Activated CD8-positive, alpha-beta T cell treated with anti-CD3 and anti-CD28 coated beads, Interleukin-2, amount 10 ng/mL, durations not matched to agents 7 days and 5 days (primary cell): ENCODE measurements at places on chromosomes 7 and 10. TPM values are rescaled to one million over a fixed set of nuclear protein-coding genes. Genes with fewer than 3 reads are reported as not detected.

DNA sequence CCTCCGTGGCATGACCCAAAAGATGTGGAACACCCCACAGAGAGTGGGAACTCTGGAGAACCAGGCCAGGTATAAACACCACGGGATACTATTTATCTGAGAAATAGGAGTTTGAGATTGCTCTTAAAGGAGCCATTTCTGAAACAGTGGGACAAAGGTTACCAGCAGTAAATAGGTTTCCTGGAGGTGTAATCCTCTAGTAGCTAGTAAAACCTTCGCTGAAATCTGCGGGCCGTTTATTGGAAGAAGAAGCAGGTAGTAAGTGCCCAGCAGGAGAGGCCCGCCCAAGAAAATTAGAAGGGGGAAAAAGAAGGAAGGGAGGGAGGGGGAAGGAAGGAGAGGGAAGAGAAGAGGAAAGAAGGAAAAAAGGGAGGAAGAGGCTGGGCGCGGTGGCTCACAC lies 51.6 kb downstream of the CHST3 start:
- no peak for DNase-seq

GRCh38 chr10:125101049-125101448 lies 59.3 kb downstream of the CTBP2 start:
- DNase-seq = no peak

DNA sequence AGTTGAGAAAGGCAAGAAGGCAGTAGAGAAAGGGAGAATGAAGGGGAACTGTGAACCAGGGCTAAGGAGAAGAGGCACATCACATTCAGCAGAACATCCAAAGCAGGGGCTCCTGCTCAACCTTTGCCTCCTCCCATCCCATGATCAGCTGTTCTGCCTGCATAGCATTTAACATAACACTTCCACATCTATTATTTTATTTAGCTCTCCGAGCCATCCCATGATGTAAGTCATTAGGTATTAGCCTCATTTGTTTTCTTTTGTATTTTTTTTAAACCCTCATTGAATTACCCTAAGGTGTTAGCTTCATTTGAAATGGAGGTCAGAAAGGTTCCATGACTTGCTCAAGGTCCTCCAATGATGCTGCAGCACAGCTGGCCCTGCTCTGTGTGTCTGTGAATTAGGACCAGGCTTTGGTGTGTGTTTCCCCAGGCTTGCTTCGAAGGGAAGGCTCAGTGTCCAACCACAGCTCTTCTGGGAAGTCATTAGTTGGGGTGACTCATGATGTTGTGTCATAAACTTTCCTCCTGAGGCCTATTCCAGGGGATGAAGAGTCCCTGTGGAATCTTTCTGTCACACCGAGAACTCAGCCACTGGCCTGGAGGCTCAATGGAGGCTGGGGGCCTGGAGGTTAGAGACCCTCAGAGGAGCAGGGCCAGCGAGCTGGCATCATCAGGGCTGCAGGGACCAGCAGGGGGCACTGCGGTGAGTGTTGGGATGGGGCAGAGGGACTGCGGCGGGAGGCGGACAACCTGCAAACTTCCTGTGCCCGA lies 16.5 kb downstream of the NPFFR1 start:
- DNase-seq = no peak

DNA sequence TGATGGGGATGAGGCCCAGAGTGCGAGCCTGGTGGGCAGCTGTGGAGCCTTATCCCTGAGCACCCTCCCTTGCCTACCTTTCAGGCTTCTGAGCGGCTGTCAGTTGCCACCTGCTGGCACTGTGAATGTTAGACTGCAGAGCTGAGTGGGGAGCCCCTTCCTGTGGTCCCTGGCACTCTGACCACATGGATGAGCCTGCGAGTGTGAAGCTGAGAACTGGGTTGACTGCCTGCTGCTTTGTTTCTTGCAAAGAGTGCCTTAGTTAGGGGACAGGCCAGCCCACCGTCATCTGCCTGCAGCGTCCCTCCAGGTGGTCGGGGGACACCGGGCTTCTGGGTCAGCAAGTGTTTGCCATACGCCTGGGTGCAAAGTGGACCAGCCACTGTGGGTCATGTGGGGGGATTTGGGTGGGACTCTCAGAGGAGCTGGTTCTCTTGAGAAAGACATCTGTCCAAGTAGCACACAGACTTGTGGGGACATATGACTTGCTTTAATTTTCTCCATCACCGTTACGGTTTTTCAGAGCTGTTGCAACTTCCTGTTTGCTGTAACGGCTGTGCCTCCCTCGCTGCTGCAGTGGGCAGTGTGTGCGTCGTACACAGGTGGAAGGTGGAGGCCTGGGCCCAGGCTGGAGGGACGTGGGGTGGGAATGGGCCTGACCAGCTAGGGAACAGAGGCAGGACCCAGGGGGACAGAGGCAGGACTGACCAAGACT lies 13.7 kb downstream of the INPP5A start:
- peak; percentile 63 for DNase-seq

- no peak for DNase-seq
These were observed 180.5 kb upstream of the CCDC6 start for GRCh38 chr10:60086862-60087261.

DNA sequence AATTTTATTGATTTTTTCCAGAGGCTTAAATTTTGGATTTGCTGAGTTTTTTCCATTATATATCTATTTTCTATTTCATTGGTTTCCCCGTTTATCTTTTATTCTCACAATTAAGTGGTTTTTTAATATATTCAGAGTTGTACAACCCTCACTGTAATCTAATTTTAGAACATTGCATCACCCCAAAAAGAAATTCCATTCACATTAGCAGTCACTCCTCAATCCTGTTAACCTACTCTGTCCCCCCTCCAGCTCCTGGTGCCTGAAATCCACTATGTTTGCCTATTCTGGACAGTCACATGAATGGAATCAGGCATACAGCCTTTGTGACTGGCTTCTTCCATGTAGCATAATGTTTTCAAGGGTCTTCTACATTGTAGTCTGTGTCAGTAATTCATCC lies 55.8 kb upstream of the ITGA8 start:
- DNase-seq = no peak

DNA sequence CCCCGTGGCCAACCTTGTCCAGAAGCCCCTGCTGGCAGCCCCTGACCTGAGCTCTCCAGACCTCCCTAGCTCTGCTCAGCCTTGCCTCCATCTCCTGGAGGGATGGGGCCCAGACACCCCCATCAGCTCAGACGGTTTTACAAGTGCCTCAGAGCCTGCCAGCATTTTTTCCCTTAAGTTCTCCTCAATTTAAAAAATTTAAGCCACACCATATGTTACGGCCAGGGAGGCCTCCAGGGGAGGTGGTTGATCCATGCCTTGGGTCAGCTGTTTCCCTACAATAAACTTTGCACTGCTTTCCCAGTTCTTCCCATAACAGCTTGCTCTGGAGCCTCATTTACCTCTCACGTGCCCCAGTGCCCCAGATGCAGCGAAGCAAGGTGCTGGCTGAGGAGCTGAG lies 143.5 kb downstream of the RGS10 start:
- DNase-seq = no peak

DNA sequence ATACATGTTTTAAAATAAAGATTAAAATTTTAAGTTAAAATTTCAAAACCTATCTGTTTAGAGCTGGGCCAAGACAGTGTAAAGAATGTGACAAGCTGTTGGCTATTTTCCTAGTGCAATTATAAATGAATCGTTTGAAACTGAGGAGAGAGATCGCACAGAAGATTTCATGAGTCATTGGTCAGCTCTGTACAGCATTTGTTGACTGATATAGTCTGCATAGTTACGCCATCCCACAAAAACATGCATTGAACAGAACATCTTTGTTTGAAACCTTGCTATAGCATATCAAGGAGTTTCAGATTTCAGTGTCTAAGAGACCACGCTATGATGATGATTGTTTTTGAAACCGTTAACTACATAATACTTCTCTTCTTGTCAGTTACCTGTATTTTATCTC lies 1.3 kb upstream of the C10orf67 start:
- DNase-seq = no peak

GRCh38 chr7:116862951-116863670 lies 724 bp downstream of the CAPZA2 start:
- no peak for DNase-seq

DNA sequence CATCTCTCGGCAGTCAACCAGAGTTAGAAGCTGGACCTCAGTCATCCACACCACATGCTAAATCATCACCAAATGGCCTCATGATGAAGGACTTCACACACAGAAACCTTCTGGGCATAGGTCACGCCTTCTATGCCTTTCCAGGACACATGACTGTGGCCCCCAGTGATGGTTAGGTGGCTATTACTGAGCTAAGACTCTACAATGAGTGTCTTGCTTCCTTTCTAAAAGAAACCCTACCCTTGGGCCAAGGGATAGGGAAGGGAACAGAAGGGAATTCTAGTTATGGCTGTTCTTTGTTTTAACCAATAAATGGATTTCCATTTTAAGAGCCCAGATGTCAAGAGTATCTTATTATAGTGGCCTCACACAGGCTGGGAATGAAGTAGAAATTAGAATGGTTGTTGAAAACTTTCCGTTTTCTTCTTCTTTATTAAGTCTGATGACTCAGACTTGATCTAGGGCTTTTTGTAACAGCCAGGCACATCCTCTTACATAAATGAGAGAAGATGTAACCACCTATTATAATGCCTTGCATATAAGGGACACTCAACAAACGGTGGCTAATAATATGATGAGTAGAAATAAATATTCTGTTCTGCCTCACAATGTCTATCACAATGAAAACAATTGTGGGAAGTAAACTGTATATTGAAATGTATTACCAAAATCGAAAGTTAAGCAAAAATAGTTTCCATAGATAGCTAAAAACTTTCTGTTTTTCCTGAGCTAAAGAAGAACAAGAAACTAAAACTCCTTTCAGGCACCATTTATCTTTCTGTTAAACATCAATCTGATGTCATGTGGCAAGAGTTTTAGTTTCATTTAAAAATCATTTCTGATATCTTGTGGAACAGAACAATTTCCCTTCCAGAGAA lies 62.5 kb upstream of the TOMM7 start:
- DNase-seq = no peak

- DNase-seq = peak; percentile 46
These were observed 11.6 kb downstream of the IMPDH1 start for GRCh38 chr7:128398016-128398840.

DNA sequence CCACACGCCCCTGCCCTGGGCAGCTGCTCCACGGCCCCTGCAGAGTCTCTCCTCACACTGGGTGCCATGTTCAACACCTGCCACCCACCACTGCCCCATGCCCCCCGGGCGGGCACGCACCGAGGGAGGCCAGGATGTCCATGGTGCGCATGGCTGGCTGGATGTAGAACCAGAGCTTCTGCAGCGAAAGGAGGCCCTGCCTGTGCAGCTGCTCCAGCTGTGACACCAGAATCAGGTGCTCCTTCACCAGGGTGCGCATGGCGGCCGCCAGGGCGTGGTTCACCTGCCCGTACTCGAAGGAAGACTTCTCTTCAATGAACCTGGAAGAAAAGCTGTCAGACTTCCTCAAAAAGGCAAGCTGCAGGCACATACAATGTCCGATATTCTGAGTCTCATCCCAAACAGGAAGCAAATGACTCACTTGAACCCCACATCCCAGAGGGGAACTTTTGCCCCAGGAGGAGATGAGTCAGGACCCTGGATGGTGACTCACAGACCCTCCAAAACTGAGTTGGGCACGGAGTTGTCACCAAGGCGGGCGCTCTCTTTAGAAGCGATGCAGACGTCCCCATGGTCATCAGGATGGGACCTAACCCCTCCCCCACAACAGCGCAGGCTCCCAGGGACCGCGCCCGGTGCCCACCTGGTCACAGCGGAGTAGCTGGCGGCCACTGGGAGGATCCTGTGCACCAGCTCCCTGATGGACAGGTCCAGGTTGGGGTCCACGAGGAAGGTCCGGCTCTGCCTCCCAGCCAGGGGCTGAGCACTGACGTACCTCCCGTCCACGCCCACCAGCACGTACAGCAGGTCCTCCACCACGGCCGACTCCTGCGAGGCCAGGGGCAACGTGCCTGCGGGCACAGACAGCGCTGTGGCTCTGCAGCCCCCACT lies 15.5 kb downstream of the TUBGCP2 start:
- DNase-seq = no peak

DNA sequence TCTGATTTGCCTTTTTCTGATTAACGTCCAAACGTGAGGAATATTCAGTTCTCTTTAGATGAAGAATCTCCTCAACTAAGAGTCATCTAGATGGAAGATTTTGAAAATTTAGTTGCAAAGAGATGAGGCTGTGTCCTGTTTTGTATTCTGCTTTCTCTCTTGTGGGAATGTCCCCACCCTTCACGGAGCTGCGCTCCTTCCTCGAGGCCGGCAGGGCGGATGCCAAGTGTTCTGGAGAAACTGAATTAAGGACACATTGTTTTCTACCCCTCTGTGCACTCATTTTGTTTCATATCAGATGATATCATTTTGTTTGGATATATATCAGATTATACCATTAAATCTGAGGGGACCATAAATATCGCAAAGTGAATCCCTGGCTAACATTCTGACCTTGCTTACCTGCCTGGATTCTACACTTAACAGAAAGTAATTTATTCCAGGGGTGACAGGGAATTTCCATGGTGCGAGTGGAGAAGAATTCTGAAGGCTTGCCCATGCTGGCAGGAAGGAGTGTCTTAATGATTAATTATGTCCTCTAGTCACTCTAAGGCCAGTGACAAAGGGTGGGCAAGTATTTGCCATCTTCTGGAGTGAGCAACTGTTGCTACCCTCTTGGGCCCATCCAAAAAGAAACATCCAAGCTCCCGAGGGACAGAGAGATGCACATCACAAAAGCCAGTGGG lies 47.9 kb upstream of the IGFBP3 start:
- DNase-seq = no peak

DNA sequence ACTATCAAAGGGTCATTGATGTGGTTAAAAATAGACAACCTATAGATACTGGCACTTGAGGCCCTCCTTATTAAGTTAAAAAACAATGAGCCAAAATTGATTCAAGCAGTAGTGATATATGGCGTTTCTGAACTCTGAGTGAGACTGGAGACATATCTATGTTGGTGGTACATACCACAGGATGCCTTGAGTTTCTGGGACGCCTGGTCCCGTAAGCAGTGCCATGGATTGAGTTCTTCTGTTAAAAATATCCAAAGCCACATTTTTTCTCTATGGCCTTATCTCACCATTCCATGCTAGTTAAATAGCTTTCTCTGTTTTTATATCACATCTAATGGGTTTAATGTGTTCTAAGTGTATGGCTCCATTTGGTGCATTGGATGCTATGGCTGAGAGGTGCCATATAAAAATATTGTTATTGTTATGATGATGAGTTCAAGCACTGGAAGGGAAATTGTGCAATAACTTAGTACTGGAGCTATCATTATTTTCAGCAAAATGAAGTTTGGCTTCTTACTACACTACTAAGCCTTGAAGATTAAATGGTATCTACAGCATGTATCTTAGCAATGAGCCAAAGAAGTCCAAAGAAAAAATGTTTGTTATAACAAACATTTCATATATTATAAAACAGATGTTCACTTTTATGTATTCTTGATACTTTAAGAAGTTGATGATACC lies 713.9 kb downstream of the SUGCT start:
- no peak for DNase-seq

- DNase-seq = no peak
These were observed 69.7 kb upstream of the EGR2 start for GRCh38 chr10:62885684-62886461.

GRCh38 chr7:107993891-107994291 lies 9.1 kb downstream of the LAMB1 start:
- no peak for DNase-seq

The PKD2L1 gene
- 0.68 TPM for total RNA-seq

The WEE2 gene
- total RNA-seq = not detected

The AKR1C4 gene
- total RNA-seq = not detected

The ATP6V1F gene
- 130 TPM for total RNA-seq

The MBLAC1 gene
- 5.7 TPM for total RNA-seq

The ZNF485 gene
- total RNA-seq = 4.8 TPM
